ENCODE measurements at places on chromosomes 4 and X.

DNA sequence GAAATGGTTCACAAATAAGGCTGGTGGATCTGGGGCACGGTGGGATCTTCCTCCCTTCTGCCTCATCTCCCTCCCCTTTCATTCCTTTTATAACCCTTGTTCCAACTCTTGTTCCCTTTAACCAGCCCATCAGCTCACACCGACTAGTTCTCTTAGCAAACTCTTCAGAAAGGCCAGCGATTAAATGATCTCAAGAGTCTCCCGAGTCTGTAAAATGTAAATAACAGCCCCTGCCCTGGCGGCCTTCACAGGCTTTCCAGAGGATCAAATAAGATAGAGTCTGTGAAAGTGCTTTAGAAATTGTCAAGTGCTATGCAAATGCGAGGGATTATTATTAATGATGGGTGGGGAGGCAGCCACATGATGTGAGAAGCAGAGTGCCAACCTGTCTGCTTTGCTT lies 27.1 kb downstream of the TSC22D3 start:
- no peak for DNase-seq

DNA sequence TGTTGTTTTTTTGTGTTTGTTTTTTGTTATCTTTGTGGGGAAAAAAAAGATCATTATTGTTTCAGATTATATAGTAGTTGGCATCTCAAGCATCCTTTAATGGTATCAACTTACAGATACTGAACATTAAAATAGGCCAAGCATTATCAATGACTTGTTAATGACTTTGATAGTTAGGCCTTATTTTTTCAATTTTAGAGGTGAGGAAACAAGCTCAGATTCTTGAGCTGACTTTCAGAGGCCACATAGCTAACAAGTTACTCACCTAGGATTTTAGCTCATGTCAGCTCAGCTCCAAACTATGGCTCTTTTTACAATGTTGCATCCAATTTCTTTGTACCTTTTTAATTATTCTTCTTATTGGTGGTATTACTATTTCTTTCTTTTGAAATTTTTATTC lies 471 bp upstream of the PLAC8 start:
- DNase-seq: no peak

- DNase-seq: no peak
Measured at GRCh38 chr4:5448221-5448620, 260.1 kb downstream of the EVC2 start.

GRCh38 chrX:40085714-40086113 lies 12.0 kb downstream of the BCOR start:
- no peak for DNase-seq

GRCh38 chr4:186702940-186703339 lies 20.7 kb downstream of the FAT1 start:
- no peak for DNase-seq

DNA sequence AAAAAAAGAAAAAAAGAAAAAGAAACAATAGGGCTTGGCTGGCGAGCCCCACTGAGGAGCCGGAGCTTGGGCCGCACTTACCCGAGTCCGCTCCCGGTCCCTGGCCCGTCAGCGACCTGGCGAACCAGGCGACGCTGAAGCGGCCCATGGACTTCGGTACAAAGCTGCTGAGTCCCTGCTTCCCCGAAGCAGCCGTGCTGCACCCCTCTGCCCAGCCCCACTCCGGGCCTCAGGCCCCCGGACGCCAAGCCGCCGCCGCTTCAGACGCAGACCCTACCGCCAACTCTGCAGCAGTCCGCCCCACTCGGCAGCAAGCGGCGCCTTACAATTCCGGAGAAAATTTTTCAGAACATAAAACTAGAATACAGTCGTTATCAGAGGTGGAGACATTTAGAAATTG lies 300.5 kb downstream of the OPHN1 start:
- no peak for DNase-seq

GRCh38 chrX:53714580-53715345 lies 28.2 kb upstream of the HUWE1 start:
- peak; percentile 68 for DNase-seq

GRCh38 chrX:38312436-38312835 lies 14.9 kb downstream of the RPGR start:
- DNase-seq: no peak

- DNase-seq: no peak
Measured at GRCh38 chr4:100581337-100581736, 63.5 kb upstream of the EMCN start.

DNA sequence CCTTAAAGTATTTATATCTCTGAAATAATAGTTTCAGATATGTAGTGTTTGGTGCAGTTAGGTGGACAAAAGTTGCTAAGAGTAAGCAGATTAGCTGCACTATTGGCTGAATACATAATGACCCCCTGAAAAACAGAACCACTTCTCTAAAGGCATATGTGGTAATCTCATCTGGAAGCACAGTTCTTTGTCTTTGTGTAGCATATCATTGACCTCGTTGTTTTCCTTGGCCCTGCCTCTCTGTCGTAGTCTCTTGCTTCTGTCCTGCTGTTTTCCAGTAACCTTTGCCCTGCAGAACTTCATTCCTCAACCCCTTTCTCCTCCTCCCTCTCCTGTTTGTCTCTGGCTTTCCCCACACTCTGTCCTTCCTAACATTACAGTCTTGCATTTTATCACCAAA lies 41.4 kb downstream of the JADE3 start:
- DNase-seq: no peak

- no peak for DNase-seq
Measured at GRCh38 chr4:113607147-113607720, 154.3 kb downstream of the CAMK2D start.

GRCh38 chr4:48191758-48192157 lies 57.7 kb upstream of the TXK start:
- no peak for DNase-seq

DNA sequence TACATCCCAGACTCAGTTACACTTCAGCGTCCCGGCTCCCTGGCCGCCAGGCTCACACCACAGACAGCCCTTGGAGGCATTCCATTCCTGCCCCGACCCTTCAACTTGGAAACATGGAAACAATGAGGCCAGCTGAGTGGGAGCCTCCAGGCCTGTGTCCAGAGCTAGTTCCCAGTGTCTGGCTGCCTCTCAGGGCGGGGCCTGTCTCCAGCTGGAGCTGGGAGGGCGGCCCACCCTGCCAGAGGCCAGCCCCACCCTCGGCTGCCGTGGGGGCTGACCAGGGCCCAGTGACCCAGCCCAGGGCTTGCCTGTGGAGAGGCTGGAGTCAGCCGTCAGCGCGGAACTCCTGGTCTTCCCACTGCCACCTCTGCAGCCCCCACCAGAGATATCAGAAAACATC lies 37.4 kb upstream of the SPON2 start:
- DNase-seq: no peak

- no peak for DNase-seq
Measured at GRCh38 chr4:33625748-33626147, 2618.6 kb downstream of the ARAP2 start.

DNA sequence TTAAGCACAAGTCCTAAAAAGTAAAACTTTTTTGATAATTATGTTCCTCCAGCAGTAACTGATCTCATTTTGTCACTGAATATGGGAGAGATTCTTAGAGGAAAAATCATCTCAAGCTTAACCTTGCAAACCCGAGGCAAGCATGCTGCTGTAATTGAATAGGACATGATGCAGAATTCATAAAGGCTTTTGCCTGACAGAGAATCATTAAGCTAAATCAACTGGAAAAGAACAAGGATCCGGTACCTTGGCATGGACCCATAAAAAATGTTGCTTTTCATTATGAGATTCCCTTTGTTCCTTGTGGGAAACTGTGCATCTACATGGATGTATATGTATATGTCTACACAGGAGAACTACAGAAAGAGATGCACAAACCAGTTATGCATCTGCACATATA lies 149.1 kb downstream of the PAPSS1 start:
- no peak for DNase-seq

- DNase-seq: no peak
Measured at GRCh38 chr4:78749972-78750727, 26.0 kb upstream of the BMP2K start.

DNA sequence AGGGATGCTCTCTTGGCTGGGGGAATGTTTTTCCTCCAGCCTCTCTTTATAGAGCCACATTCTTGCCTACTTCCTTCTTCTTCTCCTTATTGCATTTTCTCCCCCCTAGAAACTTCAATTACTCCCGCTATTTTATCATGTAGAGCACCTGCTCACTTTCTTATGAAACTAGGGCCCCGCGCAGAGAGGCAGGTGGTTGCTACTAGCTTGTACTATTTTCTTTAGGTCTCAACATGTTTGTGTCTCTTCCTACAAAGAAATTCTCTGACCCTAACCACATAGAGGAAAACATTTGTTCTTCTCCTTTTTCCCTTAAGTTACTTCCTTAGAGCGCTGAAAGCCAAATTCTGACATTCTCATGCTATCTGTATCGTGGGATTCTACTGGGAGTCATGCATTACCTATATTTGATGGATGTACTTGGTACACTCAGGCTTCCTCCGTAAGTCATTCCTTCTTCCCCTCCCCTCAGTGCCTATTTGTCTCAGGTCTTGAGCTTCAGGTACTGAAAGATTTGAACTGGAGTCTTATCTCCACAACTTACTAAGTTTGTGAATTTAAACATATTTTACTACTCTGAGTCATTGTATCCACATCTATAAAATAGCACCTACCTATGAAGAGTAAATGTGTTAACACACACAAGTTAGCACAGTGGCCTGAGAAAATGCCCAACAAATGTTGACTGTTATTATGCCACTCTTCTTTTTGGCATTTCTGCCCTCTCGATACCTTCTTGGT lies 159.1 kb upstream of the LEF1 start:
- DNase-seq: no peak

DNA sequence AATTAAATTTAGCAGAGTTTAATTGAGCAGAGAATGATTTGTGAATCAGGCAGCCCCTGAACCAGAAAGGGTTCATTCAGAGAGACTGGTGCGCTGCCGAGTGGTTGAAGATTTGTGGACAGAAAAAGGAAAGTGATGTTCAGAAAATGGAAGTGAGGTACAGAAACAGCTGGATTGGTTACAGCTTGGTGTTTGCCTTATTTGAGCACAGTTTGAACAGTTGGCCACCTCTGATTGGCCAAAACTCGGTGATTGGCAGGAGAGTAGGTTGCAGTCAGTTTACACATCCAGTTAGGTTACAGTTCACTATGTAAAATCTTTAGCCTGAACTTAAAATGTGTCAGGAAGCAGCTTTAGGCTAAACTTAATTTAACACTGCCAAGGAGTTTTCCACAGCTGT lies 14.9 kb downstream of the MID1IP1 start:
- DNase-seq: peak; percentile 9

DNA sequence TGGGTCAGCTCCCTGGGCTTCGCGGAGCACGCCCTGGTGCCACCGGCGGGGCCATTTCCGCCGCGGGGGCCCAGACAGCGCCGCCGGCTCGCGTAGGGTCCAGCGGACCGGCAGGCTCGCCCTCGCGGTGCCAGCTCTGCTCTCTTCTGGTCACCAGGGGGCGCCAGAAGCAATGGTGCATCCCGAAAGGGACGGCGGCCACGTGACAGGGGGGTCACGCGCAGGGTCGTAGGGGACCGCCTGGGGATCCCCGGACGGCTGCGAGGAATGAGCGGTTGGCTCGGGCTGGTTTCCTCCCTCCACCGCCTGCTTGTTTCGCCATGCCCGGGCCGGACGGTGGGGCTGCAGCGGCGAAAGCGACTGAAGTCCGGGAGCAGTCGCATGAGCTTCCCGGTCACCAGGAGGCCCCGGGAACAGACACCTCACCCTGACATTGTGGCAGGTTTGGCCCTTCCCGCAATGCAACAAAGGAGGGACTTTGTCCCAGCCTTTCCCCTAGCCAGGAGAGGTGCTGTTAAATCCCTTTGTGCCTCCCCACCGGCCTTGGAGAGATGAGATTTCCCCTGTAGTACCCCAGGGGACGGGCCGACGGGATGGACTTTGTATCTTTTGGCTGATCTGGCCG lies 15.8 kb downstream of the ZCCHC12 start:
- peak; percentile 58 for DNase-seq

- DNase-seq: no peak
Measured at GRCh38 chrX:13511944-13512330, 57.5 kb upstream of the EGFL6 start.

DNA sequence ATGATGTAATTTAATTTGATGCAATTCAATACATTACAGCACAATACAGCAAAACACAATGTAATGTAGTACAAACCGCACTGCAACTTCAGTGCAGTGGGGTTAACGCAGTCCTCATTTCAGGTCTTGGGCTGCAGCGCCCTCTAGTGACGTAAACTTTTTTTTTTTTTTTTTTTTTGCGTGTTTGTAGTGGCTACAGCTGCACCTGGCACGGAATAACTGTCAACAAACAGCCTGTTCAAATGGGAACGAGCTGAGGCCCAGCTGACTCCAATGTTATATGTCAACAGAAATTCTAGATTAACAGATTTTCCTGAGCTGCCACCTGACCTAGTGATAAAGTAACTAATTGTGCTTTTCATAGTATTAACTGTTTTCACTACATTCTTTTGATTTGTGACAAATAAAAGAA lies 33.5 kb upstream of the RASSF6 start:
- DNase-seq: no peak

DNA sequence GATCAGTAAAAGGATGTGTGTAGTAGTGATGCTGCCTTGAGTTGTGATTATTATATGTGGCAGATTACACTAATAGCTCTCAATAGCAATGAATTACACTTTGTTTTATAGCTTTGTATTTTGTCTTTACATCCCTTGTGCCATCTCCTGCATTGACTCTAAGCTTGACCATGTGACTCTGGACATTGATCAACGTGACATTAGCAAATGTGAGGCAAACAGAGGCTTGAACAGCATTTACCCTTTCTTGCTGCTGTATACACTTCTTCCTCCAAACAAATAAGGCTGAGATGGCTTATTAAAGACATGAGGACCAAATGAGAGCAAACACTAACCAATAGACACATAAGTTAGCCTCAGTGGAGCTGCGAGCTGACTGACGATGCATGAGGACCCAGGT lies 63.5 kb downstream of the MAD2L1 start:
- no peak for DNase-seq

DNA sequence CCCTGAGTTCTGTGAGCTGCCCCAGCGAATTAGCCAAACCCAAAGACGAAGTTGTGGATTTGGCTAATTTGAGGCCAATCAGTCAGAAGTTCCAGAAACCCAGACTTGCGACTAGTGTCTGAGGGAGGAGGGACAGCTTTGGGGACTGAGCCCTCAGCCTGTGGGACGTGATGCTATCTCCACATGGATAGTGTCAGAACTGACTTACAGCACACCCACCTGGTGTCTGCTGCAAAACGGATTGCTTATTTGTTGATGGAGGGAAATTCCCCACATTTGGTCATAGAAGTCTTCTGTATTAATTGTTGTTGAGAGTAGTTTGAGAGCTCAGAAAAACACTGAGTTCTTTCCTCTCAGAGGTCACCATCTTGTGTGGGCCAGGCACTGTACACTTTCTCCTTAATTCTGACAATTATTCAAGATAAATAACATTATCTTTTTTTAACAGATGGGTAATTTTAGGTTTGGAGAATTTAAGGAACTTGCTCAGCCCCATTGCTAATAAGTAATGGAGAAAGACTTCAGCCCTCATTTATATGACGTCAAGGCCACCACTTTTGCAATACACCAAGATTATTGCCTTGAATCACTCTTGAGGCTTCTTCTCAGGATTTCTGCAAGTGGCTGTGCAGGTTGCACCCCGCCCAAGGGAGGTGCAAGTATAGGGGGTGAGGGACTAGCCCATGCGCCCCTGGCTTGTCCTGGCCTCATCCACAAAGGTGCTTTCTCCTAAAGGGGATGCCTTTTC lies 16.7 kb downstream of the CLRN2 start:
- no peak for DNase-seq
